Activated T-helper 1 cell treated with anti-CD3 and anti-CD28 coated beads, Interleukin-2, amount 50 U/mL, for 16 hours (primary cell): ENCODE measurements at places on chromosomes 6 and 20.

DNA sequence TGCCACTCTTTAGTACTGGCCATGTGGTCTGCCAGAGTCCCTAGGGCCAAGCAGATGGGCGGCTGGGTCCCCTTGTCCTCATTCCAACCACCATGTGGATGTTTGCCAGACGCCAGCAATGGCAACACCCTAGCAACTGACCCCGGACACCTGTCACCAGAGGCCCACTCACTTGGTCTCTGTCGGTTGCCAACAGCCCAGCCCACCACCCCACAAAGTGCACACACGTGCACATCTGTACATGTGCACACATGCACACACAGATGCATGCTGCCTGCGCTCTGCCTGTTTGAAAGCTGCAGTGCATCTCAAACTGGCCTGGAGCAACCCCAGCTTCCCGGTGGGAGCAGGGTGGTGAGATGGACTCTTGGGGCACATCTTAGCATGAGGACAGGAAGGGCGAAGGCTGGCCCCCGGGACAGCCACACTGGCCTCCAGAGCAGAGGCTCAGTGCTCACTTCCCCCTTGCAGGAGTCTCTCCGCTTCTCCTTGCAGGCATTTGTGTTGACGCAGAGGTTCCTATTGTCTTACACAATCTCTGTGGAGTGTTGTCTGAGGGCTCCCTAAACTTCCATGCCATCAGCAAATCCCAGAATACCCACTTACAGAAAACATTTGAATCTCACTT, 54.0 kb downstream of the PSMG4 start:
- DNase-seq, result no peak

DNA sequence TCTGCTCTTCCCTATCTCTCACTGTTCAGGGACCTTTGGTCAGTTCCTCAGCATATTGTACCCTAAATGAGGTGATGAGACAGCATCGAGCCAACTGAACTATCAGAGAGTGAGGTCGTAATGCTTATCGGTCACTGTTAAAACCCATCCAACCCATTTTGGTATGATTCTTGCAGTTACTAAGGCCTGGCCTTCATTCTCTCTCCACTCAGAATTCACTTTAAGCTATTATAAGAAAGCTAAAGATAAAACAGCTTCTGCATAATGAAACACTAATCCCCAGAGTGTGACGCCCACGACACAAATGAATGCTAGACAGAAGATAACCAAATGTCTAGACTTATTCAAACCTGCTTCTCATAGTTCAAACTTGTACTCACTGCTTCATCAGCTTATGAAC, 175.8 kb downstream of the GMPR start:
- peak; percentile 29 for DNase-seq

GRCh38 chr20:25553819-25554296, 31.5 kb downstream of the NINL start:
- no peak for DNase-seq

DNA sequence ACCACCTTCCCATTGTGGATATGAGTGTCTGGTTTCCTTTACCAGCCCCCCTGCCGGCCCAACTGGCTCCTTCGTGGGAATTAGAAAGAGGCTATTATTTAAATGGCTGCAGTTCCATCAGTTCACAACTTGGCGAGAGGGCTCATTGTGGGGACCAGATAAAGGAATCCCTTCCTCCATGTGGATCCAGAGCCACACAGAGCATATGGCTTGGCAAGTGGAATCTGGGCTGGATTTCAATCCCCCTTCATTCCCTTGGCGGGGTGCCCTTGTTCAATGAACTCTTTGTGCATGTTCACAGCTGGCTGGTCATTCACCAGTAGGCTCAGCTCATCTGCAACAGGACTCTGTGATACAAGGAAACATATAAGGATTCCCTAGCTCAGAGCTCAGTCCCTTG, 140.6 kb downstream of the OPN5 start:
- DNase-seq, result no peak

DNA sequence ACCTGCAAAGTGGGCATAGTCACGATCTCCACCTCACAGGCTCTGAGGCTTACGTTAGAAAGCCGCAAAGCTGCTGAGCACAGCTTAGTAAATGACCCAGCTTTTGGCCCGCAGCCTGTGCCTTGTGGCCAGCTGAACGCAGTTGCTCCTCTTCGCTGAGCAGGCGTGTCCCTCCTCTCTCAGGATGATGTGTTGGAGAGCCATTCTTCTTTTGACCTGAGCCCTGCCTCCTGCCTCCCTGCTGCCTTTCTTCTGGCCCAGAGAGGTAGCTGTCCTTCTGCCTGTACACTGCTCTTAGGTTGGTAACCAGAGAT, 47.6 kb upstream of the MYL9 start:
- DNase-seq, result no peak

DNA sequence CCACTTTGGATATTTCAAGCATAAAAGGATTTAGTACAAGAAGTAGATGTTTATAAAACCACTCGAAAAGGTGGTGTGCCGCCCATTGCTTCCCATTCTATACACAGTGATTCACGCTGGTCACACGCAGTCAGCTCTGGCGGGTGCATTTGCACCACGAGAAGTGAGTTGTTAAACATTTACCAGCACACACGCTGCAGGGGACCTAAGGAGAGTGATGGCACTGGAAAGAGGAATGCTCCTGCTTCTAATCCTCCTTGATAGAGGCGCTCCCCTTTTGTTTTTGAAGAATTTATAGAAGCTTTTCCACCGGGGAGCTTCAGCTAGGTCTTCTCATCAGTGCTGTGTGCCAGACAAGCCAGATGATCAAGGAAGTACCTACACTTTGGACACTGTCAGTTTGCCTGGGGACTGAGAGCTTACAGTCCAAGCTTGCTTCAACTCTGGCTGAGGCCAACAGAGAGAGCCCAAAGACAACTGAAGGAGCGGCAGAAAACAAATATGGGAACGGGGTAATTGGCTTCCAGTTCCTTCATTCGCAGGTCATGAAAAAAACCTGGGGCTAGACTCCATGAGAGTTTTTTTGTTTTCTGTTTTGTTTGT, 31.2 kb downstream of the MUC22 start:
- DNase-seq, result no peak
